Hepatocyte (in vitro differentiated cells): ENCODE measurements at places on chromosomes 1 and 21. TPM values are rescaled to one million over a fixed set of nuclear protein-coding genes. Genes with fewer than 3 reads are reported as not detected.

- DNase-seq: peak; percentile 67
These were observed 47.8 kb downstream of the SKI start for GRCh38 chr1:2275796-2276536.

DNA sequence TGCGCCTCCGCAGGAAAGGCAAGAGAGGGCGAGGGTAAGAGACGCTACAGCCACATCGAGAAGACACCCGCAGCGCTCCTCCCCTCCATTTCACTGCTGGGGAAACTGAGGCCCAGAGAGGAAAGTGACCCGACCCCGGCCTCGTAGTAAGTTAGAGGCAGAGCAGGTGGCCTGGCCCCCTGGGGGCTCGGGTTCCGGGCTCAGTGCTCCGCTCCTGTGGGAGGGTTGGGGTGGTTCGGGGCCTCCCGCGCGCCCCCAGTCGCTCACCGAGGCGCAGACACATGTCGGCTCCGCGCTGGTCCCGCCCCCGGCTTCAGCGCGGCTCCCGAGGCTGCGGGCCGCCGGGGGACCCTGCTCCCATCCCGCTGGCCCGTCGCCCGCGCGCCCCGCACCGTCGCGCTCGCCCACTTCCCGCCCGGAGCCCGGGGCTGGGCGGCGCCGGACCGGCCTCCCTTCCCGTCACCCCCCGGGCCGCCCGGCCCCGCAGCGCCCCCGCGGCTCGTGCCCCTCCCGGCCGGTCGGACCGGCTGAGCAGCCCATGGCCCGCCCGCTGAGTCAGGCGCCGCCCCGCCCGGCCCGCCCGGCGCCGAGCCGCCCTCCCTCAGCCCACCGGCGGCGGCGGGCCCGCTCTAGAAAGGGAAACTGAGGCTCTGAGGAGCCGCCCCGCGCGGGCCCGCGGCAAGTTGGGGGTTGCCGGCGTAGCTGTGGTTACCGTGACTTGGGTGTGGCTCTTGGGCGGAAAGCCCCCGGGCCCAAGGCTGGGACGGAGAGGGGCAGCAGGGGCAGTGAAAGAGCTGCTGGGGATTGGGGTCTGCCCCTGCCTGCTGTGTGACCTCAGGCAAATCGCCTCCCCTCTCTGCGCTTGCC is at the start of gene TMEM54:
Gene TMEM54, minus strand, starts transcription at position 434 of the 867 bp plus-strand sequence. Its CDS starts 151 bp downstream, at position 283.
- DNase-seq: peak; percentile 86

GRCh38 chr21:17613242-17613676 is 558 bp upstream of the BTG3 start:
- peak; percentile 42 for DNase-seq

GRCh38 chr1:53398091-53398490 is 61.1 kb upstream of the DMRTB1 start:
- no peak for DNase-seq

GRCh38 chr1:46607345-46608130 is 3.5 kb upstream of the MKNK1 start:
- no peak for DNase-seq

- no peak for DNase-seq
These were observed 306.6 kb downstream of the MRPL39 start for GRCh38 chr21:25300632-25301031.

DNA sequence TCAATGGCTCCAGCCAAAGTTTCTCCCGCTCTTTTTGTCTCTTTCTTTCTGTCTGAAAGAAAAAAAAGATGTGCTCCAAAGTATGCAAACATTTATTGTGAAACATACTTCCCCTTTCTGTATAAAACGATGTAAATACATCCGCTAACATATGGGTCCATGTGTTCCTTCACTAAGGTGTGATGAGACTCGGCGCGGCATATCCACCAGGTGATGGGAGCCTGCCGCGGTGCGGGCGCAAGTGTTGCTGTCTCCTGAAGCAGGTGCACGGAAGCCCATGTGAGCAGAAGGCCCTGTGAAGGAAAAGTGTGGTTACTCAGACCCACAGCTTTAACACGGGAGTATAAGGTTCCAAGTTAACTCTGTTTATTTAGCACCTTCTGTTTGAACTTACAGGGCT is 466.6 kb upstream of the C1orf87 start:
- no peak for DNase-seq

- DNase-seq: no peak
These were observed 184.7 kb upstream of the CACYBP start for GRCh38 chr1:174815036-174815435.

DNA sequence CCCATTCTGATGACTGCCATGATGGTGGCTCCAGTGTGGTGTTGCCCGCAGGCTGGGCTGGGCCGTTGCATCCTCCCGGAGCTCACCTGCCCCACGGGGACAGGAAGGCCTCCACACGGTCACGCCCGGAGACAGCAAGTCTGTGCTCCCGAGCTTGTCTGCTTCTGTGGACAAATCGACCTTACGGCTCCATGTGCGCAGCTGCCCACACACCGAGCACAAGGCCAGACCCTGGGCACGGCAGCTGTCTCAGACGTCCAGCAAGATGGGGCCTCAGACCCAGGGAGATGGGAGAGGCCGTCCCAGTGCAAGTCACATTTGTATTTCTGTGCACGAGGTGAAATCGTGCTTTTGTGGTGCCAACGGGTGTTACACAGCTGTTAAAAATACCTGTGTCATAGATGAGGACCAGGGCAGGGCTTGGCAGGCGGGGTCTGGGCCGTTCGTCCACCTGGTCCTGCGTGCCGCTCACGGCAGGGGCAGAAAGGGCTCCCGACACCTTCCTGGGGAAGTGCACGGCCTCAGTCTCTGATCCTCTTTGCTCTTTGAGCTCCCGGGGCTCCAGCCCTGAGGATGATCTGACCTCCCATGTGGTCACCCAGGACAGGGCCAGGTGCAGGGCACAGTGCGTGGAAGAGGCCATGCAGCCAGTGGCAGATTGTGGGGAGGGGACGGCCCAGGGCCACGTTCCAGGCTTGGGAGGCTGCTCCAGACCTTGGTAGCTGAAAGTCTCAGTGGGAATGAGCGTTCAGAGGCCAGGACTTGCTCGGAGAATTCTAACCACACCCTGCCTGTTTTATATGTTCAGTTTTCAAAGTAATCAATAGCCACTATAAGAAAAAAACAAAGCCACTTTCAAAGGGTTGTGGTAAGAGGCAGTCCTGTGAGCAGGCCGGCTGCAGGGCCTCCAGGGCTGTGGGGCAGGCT is 13.5 kb downstream of the COL6A1 start:
- no peak for DNase-seq

GRCh38 chr1:101996825-101997465 is at the start of gene OLFM3:
Gene OLFM3, minus strand, starts transcription at chr1:101996926.
- DNase-seq: peak; percentile 82

DNA sequence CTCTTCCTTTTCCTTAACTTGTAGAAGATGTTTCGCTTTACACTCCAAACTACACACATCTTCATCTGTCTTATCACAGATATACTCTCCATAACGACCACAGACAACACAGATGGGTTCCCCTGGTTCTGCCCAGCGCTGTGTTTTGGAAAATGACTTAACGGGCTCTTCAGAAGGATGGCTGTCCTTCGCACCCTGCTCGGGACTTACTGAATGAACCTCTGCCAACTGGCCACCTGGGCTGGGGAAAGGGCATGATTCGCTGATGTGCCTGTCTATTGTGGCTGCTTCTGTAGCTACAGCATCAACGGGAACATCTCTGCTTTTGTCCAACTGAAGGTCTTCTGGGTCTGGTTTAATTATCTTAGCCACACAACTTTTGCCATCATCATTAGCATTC is 3.4 kb downstream of the DDX59 start:
- no peak for DNase-seq

DNA sequence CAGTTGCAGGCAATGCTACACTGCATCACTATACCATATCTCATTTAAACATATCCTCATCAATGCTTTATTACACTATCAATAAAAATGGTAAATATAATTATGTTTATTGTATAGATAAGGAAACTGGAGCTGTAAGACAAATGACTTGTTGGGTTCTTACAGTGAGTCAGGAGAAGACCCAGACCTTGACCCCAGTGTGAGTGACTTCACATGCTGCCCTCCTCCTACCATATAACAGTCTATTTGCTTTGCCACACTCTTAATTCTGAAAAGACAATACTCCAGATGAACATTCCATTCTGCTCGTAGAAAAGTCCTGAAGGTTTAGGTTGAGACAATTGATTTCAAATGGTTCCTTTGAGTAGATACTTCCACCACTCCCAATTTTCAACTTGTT is 550.5 kb downstream of the PLPP3 start:
- DNase-seq: no peak

DNA sequence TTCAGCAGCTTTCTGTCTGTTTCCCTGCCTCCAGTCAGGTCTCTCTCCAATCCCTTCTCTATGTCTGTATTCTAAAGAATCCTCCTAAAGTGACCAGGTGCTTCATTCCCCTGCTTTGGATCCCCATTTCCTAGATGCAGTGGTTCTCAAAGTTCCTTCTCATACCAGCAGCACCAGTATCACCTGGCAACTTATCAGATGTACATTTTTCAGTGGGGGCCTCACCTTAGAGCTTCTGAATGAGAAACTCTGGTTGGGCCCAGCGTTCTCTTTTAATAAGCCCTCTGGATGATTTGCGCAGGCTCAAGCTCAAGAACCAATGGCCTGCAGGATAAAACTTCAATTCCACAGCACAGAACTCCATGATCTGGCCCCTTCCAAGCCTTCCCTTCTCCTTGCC is 25.4 kb upstream of the ARTN start:
- DNase-seq: no peak

DNA sequence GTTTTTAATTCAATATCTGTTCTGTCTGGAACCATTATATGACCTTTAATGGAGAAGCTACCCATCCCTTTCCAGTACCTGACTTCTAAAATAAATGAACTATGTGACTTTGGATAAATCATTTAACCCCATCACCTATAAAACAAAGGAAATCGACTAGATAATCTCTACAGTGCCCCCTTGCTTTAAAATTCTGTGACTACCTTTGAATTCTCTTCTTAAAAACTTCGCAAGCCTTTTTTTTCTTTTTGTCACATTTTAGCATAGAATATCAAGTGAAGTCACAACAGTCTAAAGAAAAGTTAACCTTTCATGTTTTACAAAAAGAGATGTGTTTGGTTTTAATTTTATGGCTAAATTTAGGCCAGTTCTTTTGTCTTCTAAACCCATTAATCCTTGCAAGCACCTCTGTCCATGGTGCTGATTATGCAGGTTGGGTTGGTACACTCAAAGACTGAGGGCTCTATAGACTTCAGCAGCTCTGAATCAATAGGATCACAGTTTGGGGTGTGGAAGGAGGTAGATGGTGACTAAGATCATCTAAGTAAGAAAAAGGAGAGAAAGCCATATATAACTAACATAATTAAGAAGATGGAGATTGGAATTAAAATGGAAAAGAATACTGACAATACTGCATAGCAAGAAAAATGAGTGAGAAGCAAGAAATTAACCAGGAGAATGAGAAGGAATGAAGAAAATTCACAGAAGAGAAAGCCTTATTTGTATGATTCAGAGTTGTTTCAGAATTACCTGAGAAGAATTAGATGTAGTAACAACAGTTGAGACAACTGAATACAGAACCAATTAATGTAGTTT is 59.2 kb downstream of the TBX15 start:
- peak; percentile 53 for DNase-seq

- no peak for DNase-seq
These were observed 37.8 kb upstream of the RRP15 start for GRCh38 chr1:218247339-218247738.

OTUD3 gene
- polyA plus RNA-seq: 3.0 and 4.1 TPM in 2 replicates

NEK2 gene
- 4.9 and 5.3 TPM in 2 replicates for polyA plus RNA-seq

PROK1 gene
- 9.4 and 11.1 TPM in 2 replicates for polyA plus RNA-seq

EPHA10 gene
- polyA plus RNA-seq: 0.79 and 1.3 TPM in 2 replicates

CAMK1G gene
- polyA plus RNA-seq: 0.85 and 1.2 TPM in 2 replicates

DCST1 gene
- polyA plus RNA-seq: 0.12 TPM in 1 of 2 replicates, not detected in the other

AMY2A gene
- polyA plus RNA-seq: not detected in 2 replicates

CHRM3 gene
- 2.5 and 5.7 TPM in 2 replicates for polyA plus RNA-seq

GABPB2 gene
- polyA plus RNA-seq: 0.98 and 4.1 TPM in 2 replicates

WDR26 gene
- 9.4 and 11.7 TPM in 2 replicates for polyA plus RNA-seq

OR2T35 gene
- polyA plus RNA-seq: not detected in 2 replicates

CASQ1 gene
- 0.51 and 0.57 TPM in 2 replicates for polyA plus RNA-seq

OR2L13 gene
- not detected in 2 replicates for polyA plus RNA-seq
